Hepatocyte (in vitro differentiated cells): ENCODE measurements at places on chromosomes 6 and 20.

DNA sequence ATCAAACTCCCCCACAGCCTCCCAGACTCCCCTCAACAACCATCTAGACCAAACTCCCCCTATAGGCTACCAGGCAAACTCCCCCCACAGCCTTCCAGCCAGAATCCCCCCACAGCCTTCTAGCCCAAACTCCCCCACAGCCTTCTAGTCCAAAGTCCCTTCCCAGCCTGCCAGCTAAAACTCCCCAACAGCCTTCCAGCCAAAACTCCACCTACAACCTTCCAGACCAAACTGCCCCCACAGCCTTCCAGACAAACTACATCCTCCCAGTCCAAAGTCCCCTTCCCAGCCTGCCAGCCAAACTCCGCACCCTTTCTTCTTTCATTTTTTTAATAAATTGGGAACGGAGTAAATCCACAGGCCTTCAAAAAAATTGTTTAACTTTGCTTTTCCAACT lies 37.4 kb upstream of the SYNDIG1 start:
- DNase-seq: peak; percentile 68

- DNase-seq: no peak
Measured at GRCh38 chr6:33853736-33854135, 49.9 kb upstream of the MLN start.

- DNase-seq: no peak
Measured at GRCh38 chr6:94401311-94401710, 982.0 kb upstream of the EPHA7 start.

GRCh38 chr6:170137911-170138910 lies 152.7 kb downstream of the DLL1 start:
- no peak for DNase-seq

GRCh38 chr6:2988426-2989331 lies 11.0 kb upstream of the NQO2 start:
- peak; percentile 96 for DNase-seq

DNA sequence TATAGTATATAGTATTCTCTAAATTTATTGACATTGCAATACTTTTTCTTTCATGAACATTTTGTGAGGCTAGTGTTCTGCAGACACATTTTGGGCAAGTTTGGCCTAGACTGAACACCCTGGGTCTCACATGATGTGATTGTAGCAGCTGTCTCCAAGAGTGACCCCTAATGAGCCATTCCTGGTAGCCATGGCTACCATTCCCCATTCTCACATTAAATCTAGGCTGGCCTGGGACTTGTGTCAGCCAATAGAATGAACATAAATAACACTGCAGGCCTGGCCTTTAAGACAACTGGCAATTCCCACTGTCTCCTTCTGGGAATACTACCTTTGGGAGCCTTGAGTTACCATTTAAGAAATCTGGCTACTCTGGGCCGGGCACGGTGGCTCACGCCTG lies 38.0 kb upstream of the TASP1 start:
- DNase-seq: no peak

GRCh38 chr6:160967833-160968232 lies 23.7 kb upstream of the MAP3K4 start:
- DNase-seq: no peak

DNA sequence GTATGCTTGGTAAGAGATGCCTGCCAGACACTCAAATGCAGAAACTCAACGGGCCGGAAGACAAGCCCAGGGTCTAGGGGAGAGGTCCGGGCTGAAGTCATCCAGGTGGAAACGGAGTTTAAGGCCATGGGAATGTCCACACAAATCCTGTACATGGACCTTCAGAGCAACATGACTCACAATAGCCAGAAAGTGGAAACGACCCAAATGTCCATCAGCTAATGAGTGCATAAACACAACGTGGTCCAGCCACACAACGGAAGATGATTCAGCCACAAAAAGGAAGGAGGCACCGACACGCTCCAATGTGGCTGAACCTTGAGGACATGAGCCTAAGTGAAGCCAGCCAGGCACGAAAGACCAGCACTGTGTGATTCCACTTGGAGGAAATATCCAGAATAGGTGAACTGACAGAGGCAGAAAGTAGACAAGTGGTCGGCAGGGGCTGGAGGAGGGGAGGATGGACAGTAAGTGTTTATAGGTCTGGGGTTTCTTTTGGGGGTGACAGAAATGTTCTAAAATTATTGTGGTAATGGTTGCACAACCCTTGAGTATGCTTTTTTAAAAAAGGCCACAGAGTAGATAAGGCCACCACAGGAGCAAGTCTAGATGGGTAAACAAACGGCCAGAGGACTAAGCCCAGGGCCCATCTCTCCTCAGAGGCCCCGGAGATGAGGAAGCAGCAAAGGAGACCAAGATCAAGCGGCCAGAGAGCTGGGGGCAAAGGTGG lies 105.6 kb downstream of the PREX1 start:
- DNase-seq: no peak

- DNase-seq: no peak
Measured at GRCh38 chr6:104954190-104954797, 2.6 kb upstream of the LIN28B start.

DNA sequence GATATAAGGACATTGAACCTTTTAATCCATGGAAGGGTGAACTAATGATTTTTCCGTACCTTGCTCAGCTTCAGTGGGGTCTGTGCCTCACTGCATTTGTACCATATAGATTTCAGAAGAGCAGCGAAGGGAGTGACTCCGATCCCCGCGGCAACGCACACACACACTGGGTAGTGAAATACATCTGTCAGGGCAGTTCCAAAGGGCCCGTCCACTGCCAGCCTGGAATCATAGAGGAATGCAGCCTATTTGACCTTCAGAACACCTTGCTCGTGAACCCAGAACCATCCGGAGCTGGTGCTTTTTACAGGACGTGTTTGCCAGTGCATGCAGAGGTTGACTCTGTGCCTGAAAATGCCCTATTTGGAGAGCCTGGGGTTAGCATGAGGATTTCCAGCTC lies 33.0 kb downstream of the NOX3 start:
- DNase-seq: no peak

- no peak for DNase-seq
Measured at GRCh38 chr6:160461641-160462040, 113.5 kb downstream of the SLC22A3 start.

GRCh38 chr6:169956580-169956979 lies 205.2 kb downstream of the ERMARD start:
- no peak for DNase-seq

- DNase-seq: peak; percentile 21
Measured at GRCh38 chr6:139881728-139882211, 507.3 kb upstream of the CITED2 start.

DNA sequence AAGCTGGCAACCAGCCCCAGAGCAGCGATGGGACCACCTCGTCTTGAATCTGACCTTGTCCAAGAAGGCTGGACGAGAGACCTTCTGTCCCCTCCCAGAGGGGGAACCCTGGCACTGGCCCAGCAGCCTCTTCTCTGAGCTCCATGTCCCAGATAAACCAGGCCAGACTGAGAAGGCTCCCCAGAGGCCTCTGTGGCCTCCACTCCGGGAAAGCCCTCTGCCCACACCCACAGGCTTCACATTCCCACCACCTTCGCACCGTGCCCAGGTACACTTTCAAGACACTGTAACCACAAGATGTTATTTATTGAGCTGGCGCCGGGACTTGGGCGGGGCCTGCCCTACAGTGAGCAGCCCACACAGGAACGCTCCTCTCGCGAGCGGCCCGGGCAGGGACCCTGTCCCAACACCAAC lies 33.2 kb downstream of the ADA start:
- no peak for DNase-seq

GRCh38 chr6:28710466-28711191 lies 184.9 kb downstream of the GPX5 start:
- peak; percentile 48 for DNase-seq

- DNase-seq: no peak
Measured at GRCh38 chr20:41604002-41604401, 14.2 kb downstream of the CHD6 start.

DNA sequence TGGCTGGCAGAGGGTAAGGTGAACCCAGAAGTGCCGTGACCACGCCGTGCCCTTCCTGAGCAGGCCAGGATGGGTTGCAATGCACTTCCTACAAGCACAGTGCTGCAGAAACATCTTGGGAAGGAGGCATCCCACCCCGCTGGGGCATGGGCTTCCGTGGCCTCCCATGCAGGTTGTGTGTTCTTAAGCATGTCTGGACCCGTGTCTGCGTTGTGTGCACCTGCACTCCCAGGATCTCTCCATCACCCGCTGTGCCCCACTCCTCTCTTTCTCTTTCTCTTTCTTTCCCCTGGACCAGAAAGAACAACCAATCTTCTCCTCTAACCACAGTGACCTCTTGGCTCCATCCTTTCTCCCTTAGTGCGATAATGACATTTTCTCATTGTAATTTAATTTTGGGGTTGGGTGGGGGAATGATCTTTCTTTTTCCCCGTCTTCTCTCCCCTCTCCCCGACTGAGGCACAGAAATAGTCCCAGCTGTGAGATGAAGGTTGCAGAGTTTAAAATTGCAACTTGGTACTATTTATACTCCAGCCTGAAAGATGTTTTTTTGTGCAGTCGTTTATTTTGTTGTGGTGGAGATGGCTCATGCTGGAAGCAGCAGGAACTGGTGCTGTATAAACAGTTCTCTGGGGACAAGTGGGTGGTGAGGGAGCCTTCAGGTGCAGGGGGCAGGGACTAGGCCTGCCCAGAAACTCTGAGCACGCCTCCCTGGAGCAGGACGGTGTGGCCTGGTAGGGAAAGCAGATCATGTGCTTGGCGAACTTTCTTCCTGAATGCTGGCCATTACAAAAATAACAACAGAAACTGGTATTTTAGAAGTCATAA lies 20.5 kb downstream of the BCAS4 start:
- no peak for DNase-seq

DNA sequence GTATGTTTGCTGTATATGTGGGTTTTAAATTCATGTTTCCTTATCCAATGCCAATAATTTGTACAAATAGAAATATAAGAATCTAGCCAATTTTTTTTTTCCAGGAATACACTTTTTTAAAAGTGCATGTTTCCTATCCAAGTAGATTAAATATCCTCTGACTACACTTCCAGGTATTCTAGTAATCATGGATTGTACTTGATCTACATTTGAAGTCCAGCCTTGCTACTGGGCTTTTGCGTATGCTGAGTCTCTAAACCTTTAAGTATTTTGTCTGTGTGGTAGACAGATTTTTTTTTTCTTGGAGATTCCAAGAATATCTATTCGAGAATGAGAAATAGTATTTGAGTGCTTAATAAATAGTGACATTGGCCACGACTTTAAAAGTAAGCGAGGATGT lies 188.3 kb downstream of the SASH1 start:
- DNase-seq: no peak

GRCh38 chr6:5036269-5036668 lies 32.4 kb upstream of the RPP40 start:
- DNase-seq: peak; percentile 87

DNA sequence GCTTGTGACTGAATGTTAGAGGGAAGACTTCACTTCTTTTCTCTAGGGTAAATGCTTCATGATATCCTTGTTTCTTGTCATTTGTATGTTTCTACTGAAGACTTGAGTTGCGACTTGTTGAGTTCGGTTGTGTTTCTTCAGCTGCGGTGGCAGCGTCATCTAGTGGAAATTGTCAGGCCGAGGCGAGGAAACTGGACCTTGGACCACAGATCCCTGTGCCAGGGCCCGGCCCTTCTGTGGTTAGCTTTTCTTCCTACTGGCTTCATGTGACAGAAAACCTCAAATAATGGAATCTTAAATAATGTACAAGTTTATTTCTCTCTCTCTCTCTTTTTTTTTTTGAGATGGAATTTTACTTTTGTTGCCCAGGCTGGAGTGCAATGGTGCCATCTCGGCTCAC lies 12.4 kb downstream of the MTHFD1L start:
- no peak for DNase-seq

- no peak for DNase-seq
Measured at GRCh38 chr6:137949686-137950390, 82.8 kb downstream of the TNFAIP3 start.

DNA sequence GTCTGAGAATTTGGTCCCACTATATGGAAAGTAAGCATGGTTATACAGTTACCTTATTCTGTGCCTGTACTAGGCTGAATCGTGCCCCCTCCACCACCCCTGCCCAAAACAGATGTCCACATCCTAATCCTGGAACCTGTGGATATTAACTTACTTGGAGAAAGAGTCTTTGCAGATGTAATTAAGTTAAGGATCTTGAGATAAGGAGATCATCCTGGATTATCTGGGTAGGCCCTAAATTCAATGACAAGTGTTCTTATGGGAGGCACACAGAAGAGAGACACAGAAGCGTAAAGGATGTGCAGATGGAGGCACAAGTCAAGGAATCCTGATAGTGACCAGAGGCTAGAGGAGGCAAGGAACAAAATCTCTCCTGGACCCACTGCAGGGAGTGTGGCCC lies 116.7 kb upstream of the MAN1A1 start:
- no peak for DNase-seq

DNA sequence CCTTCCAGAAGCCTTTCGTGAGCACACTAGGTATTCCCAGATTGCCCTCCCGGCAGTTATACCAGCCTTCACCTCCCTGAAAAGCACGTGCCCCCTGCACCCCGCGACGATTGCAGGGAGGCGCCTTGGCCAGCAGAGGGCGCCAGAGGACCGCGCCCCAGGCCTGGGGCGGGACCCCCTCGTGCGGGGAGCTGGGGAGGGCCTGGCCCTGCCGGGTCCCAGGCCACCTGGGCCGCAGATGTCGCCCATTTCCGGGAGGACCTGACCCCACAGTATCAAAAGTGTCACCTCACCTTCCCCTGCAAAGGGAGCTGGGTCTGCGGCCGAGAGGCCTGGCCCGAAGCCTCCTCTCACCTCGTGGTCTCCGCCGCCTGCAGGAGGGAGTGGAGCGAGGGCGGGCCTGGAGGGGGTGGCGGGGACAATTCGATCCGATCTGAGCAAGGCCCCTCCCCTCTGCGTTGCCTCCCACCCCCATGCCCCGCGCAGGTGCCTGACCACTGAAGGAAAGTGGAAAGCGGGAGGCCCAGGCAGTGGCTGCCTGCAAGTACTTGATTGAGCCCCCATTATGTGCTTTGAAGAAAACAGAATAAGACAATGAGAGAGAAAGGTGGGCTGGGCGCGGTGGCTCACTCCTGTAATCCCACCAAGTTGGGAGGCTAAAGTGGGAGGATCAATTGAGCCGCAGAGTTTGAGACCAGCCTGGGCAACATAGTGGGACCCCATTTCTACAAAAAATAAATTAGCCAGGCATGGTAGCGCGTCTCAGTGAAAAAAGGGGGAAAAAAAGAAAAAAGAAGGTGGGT lies 3.5 kb upstream of the SNAI1 start:
- peak; percentile 70 for DNase-seq

GRCh38 chr6:79665725-79666551 lies 34.8 kb downstream of the SH3BGRL2 start:
- no peak for DNase-seq

GRCh38 chr6:128303870-128304269 lies 216.5 kb downstream of the PTPRK start:
- no peak for DNase-seq

GRCh38 chr6:168571268-168571667 lies 130.3 kb downstream of the SMOC2 start:
- no peak for DNase-seq

GRCh38 chr6:100457311-100457990 lies 7.3 kb downstream of the SIM1 start:
- no peak for DNase-seq

GRCh38 chr6:151566557-151566956 lies 72.7 kb downstream of the CCDC170 start:
- DNase-seq: no peak
